Cerebellar nuclear complex (tissue), 1 donor: ENCODE measurements at places on chromosomes 4 and X.

DNA sequence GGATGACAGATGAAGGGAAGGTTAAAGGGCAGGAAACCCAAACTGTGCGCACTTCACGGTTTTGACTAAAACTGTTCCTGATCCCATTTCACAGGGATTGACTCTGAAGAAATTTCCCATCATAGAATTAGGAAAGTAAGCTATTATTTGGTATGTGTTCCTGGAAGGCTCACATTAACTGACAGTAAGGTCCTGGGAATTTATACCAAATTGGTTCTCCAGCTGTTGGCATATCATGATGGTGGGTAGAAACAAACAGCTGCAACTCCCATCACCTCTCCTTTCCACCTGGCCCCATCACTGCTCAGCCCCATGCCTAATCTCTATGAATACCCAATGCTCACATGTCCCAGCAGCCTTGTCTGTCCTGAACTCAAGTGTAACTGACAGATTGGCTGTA lies 121.2 kb downstream of the GPC3 start:
- no peak for DNase-seq

GRCh38 chrX:149495573-149496071 lies 9.5 kb downstream of the IDS start:
- DNase-seq, result no peak

DNA sequence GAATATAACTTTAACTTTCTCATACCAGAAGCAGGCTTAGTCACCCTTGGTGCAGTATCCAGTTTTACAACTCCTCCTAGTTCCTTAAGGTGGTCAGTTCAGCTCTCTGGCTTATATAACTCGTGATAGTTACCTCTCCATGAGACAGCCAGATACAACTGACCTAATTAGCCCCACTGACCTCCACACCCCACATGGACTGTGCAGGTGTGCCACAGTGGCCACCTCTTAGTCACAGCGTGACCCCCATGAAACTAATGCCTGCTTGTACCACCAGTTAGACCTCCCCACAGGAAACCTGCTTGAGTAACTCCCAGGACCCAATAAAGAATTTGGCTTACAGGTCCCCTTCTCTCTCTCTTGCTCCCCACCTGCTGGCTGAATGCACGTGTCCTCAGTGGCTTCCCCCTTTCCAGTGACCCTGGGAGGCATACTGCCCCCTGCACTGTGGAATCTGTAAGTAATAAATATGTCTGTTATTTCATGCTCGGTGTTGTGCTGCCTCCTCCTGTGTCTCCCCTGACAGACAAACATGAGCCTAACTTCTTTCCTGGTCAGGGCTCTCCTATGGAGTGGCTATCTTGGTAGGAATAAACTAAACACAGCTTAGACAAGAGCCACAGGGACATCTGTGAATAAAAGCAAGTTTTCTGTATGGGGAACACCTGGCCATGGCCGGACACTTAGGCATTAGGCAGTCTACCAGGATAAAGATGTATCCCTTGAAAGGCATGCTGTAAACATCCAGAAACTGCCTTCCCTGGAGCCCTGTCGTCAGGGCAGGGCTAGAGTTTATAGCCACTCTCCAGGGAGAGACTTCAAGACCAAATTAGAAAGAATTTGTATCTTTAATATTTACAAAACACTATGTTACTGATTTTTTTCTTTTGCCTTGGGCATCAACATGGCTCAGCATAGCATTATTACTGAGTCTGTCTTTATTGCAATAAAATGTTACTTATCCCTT lies 209.7 kb upstream of the BOD1L1 start:
- no peak for DNase-seq

GRCh38 chrX:111778591-111778990 lies 97.4 kb upstream of the TRPC5OS start:
- DNase-seq, result no peak

DNA sequence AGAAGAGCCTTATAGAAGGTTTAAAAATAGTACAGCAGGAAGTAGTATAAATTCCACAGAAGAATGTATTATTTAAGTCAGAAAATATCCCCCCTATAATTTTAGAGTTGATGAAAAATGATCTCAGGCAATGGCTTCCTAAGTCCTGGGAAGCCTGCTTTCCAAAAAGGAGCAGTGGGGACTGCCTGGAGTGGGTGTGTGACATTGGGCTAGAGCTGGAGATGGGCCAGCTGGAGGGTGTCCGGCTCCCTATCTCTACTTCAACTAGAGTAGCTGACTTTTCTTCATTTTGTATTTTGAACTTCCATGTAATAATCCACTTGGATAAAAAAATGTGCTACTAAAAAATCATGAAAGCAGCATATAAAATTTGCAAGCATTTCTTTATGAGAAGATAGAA lies 253.9 kb downstream of the ANK2 start:
- no peak for DNase-seq

- no peak for DNase-seq
These were observed 177.7 kb downstream of the RAPGEF2 start for GRCh38 chr4:159280442-159281172.

- no peak for DNase-seq
These were observed 133.9 kb downstream of the AFAP1 start for GRCh38 chr4:7805533-7806337.

DNA sequence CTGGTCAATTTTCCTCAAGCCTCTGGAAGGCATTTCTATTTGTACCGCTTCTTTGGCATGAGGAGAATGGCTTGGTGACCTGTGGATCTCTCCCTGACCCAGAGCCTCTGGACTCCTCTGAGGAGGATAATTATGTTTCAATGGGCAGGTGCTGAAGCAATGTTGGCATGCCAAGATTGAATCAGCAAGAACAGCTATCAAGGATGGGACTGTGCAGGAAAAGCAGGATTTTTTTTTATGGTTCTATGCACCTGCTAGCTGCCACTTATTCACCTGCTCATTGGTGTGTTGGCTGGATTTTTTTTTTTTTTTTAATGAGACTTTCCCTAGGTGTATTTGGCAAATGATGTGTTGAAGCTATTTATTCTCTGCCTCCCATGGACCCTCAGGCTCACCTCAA lies 821.2 kb downstream of the RPA4 start:
- no peak for DNase-seq

- no peak for DNase-seq
These were observed 6.4 kb downstream of the TRIML1 start for GRCh38 chr4:188145601-188146000.

DNA sequence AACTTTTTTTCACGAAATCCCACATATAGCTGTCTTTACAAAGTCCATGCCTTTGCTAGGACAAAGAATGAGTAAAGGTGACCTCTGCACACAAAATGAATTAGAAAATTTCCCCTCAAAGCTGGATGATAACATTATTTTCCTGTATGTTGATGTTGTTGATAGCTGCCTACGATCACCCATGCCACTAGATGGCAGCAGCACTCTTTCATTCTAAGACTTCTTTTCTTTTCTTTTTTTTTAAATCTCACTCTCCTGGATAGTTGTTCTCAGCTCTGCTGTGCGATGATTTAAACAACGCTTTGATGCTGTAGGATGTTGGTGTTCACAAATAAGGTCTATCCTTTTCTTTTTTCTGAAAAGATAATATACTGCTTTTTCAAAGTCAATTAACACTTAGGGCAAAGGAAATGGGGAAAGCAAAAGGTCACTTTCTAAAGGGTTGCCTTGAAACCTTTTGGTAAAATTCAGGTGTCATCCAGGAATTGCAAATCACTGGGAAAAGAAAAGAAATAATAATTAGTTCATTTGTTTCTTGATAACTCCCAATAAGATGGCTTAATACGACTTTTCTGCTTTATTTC lies 266.8 kb downstream of the C4orf33 start:
- no peak for DNase-seq

- no peak for DNase-seq
These were observed 333.4 kb upstream of the AADAT start for GRCh38 chr4:170423137-170423536.

DNA sequence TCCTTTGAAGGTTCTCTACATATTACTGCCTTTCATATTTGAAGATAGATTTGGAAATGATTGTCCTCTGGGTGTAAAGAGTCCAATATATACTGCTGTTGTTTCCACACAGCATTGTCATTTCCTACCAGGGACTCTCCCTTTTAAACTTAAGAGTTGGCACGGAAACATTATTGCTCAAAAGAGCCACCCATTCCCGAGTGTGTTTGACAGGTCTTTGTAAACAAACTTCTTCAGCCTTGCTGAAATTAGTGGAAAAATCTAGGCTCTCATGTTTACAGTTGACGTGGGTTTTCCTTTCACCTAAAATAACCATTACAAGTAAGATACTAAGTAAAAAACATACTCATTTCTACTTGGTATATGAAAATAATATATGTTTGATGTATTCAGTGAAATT lies 111.4 kb upstream of the LIMCH1 start:
- DNase-seq, result no peak

DNA sequence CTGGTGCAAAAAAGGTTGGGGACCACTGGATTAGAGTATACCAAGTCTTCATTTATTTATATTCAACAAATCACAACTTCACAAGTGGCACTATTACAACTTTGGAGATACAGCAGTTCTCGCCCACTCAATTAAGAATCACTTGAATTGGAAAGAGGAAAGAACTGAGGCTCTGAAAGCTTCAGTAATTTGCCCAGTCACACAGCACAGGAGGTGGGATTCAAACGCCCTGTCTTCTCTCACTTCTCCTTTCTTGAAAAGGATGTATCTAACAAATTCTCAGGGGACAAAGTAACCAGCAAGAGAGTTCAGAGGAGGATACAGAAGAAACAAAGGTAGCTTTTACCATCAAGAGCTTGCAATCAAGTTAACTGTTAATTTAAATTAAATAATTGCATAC lies 12.4 kb downstream of the SMIM14 start:
- DNase-seq, result no peak

- DNase-seq, result no peak
These were observed 35.4 kb upstream of the PSAPL1 start for GRCh38 chr4:7470111-7470510.

DNA sequence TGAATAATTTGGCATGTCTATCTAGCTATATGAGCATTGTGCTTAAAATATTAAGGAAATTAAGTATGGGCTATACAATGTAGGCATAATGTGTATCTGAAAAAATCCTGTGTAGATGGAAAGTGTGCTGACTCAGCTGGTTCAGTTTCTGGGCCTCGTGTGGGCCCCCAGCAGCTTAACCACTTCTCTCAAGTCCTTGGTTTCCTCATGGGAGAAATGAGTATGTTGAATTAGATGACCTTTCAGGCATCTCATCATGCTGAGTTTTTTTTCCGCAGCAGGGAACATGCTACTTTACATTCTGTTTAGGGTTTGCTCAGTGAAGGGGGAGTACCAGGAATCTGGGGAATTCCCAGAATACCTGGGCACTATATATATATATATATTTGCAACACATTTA lies 30.5 kb downstream of the RHOH start:
- no peak for DNase-seq
